ENCODE measurements at places on chromosomes 7 and 10. TPM values are rescaled to one million over a fixed set of nuclear protein-coding genes. Genes with fewer than 3 reads are reported as not detected.
A peak's percentile ranks its signal among the peaks of the same experiment; 100 is the strongest.

GRCh38 chr7:30555525-30555924 lies 39.2 kb upstream of the GARS1 start:
- DNase-seq = no peak

- no peak for DNase-seq
These were observed 120.5 kb upstream of the KLF14 start for GRCh38 chr7:130854481-130854880.

GRCh38 chr7:80825499-80825898 lies 93.4 kb downstream of the SEMA3C start:
- no peak for DNase-seq

- no peak for DNase-seq
These were observed 2.8 kb upstream of the SLC29A3 start for GRCh38 chr10:71316056-71316785.

GRCh38 chr10:101061624-101062231 lies at the start of gene KAZALD1:
KAZALD1 (plus strand) TSS chr10:101061989; CDS start chr10:101062593, 604 bp downstream.
- DNase-seq = peak; percentile 84

- DNase-seq = no peak
These were observed 29.4 kb downstream of the NUDT1 start for GRCh38 chr7:2271273-2272026.

DNA sequence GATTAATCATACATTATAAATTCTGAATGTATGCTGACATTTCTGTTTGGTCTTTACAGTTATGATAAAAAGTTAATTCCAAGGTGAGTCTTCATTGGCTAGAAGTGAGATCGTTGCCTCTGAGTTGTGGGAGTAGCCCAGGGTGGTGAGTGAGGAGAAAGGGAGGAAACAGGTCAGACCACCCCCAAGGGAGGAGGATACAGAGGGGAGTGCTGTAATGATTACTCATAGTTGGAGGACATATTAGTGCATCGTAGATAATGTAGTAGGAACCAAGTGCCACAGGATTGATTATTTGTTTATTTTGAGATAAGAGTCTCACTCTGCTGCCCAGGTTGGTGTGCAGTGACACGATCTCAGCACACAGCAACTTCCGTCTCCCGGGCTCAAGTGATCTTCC lies 672.2 kb downstream of the INHBA start:
- no peak for DNase-seq

GRCh38 chr7:107108793-107109371 lies 59.9 kb upstream of the HBP1 start:
- no peak for DNase-seq

DNA sequence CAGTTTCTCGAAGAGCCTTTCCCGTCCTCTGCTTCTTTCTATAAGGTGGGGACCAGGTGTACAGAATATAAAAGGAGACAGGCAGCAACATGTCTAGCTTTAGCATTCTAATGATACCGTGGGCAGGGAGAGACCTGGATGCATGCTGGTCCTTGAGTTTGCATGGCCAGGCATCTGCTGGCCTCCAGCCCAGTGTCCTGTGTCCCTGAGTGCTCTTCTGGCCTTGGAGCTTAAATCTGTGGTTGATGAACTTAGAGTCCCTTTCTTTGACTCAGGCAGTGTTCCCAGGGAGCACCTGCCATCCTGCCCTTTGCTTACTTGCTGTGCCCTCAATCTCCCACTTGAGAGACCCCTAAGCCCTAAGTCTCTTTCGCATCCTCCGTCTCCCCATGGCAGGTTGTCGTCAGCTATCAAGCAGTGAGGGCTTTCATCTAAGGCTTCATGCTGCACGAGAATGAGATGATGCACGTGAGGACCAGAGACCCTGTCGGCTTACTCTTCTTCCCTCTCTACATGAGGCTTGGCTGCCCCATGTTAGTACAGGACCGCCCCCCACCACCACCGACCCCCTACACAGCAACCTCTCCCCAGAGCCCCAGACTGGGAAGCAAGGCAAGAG lies 313.4 kb upstream of the C7orf33 start:
- DNase-seq = no peak

Gene CALML3
- total RNA-seq = not detected

Gene PHYHIPL
- 1.4 TPM for total RNA-seq

Gene CABCOCO1
- 9.1 TPM for total RNA-seq

Gene LEP
- 2.2 TPM for total RNA-seq

Gene SNCG
- 5.3 TPM for total RNA-seq

Gene CLEC2L
- total RNA-seq = 0.96 TPM

Gene BMS1
- total RNA-seq = 11.8 TPM

Gene GJD4
- 0.48 TPM for total RNA-seq

Data from umbilical cord (tissue), 2 donors.